ENCODE measurements at places on chromosomes 4 and X.

DNA sequence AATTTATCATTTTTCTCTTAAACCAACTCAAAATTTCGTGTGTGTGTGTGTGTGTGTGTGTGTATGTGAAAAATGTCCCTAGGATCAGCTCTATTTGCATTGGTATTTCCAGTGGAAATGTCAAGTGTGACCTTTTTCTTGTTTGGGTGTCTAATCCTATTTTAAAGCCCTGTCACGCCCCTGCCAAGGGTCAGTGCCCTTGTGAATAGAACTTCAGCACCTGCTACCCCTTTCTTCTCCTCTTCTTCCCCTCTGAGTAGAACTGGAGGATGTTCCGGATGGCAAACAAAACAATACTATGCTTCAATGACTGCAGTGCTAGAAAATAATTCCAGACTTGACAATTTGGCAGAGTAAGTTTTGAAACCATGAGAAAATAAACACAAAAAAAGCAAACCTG is 67.3 kb downstream of the SPRY1 start:
- DNase-seq: no peak

DNA sequence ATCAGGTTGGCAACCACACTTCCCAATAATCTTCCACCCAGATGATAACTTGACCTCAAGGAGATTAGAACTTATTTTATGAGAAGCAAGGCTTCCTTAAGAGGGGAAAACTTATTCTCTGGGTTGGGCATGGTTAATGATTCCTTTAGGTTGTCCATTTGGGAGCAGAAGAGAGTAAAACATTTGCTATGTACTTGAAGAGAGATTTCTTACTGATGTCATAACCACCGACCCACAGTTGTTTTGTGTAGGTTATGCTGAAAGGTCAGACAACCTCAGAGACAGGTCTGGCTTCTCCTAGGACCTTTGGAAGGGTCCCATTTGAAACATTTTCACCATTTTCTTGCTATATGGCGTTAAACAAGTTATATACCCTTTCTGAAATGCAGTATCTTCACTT is 56.1 kb downstream of the FAM114A1 start:
- DNase-seq: no peak

GRCh38 chr4:110085131-110085530 is 113.3 kb downstream of the ELOVL6 start:
- peak; percentile 9 for DNase-seq

GRCh38 chrX:9329056-9329455 is 135.8 kb upstream of the TBL1X start:
- DNase-seq: no peak

DNA sequence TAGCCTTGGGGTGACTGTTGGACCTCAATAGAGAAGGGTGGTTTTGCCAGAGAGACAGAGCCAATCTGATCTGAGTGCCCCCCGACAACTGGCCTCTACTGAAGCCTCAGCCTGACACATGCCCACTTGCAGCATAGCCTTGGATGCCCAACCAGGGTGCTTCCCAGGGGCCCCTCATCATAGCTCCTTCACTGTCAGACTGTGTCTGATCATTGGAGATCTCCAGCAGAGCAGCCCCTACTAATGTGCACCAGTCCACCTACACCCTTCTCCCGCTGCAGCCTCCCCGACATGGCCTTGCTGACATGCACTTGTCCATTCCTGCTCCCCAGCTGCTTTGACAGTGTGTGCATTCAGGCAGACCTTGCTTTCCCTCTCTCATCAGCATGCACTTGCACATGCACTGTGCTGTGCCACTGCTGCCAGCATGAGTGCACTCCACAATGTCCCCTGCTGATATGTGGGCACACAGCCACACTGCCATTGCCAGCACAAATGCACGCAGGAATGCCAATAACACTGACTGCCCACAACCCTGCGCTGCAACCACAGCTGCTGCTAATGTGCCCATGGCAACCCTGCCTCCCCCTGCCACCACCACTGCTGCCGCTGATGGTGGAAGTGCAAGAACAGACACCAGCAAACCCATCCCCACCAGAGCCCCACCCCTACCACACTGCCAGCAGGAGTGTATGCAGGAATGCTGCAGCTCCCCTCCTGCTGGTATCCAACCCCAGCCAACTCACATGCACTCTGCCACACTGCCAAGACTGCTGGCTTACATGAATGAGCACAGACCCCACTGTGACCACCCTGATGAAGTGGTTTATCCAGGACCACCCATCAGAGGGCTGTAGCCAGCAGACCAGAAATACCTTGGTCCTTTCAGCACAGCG is 68.1 kb upstream of the ZMAT1 start:
- DNase-seq: no peak

DNA sequence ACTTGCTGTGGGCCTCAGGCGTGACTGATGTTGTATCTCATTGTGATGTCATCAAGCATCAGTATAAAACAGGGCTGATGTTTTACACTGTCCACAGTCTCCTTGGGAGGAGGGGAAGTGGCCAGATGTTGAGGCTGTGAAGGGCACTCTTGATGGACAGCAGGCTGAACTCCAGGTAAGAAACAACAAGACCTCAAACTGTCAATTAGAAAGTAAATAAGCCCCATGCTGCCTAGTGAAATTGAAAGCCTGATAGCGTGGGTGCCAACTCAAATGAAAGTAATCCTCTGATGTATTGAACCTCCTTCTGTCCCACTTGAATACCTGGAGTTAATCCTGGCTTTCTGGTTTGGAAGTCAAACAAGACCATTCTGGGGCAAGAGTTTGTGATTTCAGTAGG is 19.7 kb downstream of the VSIG1 start:
- no peak for DNase-seq

DNA sequence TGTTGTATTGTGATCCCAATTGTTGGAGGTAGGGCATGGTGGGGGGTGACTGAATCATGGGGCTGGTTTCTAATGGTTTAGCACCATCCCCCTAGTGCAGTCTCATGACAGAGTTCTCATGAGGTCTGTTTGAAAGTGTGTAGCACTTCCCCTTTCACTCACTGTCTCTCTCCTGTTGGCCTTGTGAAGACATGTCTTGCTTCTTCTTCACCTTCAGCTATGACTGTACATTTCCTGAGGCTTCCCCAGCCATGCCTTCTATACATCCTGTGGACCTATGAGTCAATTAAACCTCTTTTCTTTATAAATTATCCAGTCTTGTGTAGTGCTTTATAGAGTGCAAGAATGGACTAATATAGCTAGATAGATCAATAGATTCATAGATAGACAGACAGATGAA is 230.0 kb downstream of the MAGEE1 start:
- no peak for DNase-seq

- no peak for DNase-seq
Observed at GRCh38 chrX:63664741-63665140, 120.3 kb downstream of the ARHGEF9 start.

- peak; percentile 30 for DNase-seq
Observed at GRCh38 chrX:3345281-3346191, 916 bp downstream of the MXRA5 start.

GRCh38 chr4:121072224-121073003 is at the start of gene NDNF:
TSS of gene NDNF (minus strand) at chr4:121072535. CDS start at chr4:121045837, 26,698 bp downstream.
- no peak for DNase-seq

GRCh38 chrX:11272290-11272689 is 20.9 kb upstream of the AMELX start:
- DNase-seq: no peak

DNA sequence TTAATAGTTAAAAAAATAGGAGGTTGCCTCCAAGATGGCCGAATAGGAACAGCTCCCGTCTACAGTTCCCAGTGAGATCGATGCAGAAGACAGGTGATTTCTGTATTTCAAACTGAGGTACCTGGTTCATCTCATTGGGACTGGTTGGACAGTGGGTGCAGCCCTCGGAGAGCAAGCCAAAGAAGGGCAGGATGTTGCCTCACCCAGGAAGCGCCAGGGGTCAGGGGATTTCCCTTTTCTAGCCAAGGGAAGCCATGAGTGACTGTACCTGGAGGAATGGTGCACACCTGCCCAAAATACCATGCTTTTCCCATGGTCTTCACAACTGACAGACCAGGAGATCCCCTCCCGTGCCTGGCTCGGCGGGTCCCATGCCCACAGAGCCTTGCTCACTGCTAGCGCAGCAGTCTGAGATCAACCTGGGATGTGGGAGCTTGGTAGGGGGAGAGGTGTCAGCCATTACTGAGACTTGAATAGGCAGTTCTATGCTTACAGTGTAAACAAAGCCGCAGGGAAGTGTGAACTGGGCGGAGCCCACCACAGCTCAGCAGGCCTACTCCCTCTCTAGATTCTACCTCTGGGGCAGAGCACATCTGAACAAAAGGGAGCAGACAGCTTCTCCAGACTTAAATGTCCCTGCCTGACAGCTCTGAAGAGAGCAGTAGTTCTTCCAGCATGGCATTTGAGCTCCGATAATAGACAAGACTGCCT is 47.5 kb downstream of the PPA2 start:
- no peak for DNase-seq

DNA sequence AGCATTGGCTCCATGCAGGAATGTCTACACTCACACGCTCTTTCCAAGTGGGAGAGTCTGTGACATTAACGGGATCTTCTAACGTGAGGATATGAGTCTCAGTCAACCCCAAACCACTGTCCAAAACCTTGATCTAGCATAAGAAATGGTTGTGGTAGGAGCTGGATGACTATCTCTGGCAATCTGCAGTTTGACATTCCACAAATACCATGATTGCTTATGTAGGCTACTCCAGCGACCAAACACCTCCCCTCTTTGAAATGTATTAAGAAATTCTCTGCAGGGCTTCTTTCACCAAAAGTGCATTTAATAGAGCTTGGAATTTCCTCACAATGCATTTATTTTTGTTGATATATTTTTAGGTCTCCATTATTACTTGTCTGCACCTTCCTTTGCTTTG is 14.1 kb upstream of the STX18 start:
- DNase-seq: peak; percentile 40

DNA sequence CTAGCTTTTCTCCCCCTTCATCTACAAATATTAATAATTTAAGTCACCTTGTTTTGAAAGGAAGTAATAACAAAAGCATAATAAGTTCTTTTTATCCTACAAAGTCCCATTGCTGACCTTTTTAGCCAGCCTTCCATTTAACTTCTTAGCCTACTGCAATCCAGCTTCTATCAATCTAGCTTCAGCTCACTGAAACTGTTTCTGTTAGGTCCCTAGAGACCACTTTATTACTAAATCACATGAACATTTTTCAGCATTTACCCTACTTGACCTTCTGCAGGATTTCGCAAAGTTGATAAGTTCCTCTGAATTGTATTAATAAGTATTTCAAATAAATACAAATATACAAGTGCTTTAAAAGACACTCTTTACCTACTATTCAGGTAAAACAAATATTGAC is 186.5 kb downstream of the ANTXR2 start:
- no peak for DNase-seq

- DNase-seq: no peak
Observed at GRCh38 chr4:1216869-1217294, 32.0 kb downstream of the CTBP1 start.

DNA sequence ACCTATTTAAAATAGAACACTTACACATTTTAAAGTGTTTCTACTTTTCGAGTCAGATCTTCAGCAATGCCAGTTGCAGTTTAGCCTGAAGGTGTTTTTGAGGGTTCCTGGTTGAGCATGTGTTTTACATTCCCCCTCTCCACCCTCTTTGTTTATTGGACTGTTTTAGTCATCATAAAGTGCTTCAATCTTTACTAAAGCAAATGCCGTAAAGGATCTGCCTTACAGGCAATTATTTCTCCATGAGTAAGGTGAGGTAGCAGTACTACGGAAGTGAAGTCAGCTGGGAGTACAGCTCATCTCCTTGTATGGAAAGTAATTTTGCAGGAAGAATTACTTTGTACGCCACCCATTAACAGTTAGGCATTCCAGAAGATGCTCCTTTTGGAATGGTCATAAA is 36.9 kb downstream of the PDLIM5 start:
- no peak for DNase-seq

DNA sequence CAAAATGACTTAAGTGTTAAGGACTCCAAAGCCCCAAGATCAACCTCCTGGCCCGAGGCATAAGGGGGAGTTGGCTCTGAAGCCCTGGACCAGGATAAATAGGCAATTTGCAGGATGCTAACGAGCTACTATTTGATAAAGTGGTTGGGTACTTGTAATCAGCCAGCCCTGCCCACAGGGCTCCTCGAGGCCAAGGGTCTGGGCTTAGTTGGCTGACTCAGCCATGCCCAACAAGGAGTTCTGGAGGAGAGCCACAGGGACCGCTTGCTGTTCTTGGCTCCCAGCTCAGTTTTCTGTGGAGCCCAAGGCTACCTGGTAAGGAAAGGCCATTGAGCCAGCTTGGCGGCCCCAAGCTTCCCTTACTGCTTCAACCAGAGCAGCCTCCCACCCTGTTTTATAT is 7.8 kb downstream of the HMGB3 start:
- DNase-seq: no peak

GRCh38 chr4:137861682-137862081 is 329.4 kb upstream of the PCDH18 start:
- DNase-seq: no peak

- no peak for DNase-seq
Observed at GRCh38 chr4:83219344-83220331, 65.0 kb downstream of the COQ2 start.

DNA sequence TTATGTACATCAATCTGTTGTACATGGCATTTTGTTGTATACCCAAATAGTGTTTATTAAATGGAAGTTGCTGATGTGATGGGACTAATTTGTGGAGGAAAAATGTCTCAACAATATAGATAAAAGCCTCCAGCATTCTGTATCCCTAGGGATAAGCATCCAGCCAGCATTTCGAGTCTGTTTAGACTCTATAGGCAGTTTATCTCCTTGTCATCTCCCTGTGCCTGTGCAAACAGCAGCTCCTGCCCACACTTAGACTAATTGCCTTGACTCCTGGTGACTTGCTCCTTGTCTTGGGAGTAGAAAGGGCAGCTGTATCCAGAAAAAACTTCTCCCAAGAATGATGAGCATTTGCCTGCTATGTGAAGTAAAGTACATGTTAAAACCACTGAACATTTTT is 83.8 kb downstream of the DOCK11 start:
- no peak for DNase-seq

Data from urothelium cell line (cell line).